ENCODE measurements at places on chromosomes 13 and 19.

GRCh38 chr13:111604097-111604496 lies 283.7 kb downstream of the TEX29 start:
- DNase-seq, result no peak

DNA sequence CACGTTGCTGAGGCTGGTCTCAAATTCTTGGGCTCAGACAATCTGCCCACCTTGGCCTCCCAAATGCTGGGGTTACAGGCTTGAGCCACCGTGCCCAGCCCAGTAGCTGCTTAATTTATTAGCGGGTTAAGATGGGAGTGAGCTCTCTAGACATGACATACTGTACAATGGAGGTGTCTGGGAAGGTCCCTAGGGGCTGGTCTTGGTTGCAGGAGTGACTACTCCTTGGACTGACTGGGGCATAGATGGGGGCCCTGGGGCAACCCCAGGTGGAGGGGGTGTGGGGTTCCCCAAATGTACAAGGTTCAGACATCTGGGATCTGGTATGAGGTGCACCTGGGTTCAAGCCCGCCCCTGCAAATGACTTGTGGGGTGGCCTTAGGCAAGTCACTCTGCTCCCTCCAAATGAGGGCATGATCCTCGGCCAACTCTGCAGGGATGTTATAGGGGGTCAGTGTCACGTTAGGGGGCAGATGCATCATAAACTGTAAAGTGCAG lies 12.8 kb downstream of the CIB3 start:
- no peak for DNase-seq

DNA sequence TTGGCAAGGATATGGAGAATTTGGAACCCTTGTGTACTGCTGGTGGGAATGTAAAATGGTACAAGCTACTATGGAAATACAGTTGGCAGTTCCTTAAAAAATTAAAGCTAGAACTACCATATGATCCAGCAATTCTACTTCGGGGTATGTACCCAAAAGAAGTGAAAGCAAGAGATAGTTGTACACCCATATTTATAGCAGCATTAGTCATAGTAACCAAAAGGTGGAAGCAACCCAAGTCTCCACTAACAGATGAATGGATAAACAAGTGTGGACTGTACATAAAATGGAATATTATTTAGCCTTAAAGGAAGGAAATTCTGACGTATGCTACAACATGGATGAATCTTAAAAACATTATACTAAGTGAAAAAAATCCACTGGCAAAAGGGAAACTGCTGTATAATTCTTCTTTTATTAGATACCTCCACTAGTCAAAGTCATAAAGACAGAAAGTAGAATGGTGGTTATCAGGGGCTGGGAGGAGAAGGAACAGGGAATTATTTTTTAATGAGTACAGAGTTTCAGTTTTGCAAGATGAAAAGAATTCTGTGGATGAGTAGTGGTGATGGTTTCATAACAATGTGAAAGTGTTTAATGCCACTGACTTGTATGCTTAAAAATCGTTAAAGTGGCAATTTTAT lies 141.6 kb downstream of the RXFP2 start:
- DNase-seq, result no peak

DNA sequence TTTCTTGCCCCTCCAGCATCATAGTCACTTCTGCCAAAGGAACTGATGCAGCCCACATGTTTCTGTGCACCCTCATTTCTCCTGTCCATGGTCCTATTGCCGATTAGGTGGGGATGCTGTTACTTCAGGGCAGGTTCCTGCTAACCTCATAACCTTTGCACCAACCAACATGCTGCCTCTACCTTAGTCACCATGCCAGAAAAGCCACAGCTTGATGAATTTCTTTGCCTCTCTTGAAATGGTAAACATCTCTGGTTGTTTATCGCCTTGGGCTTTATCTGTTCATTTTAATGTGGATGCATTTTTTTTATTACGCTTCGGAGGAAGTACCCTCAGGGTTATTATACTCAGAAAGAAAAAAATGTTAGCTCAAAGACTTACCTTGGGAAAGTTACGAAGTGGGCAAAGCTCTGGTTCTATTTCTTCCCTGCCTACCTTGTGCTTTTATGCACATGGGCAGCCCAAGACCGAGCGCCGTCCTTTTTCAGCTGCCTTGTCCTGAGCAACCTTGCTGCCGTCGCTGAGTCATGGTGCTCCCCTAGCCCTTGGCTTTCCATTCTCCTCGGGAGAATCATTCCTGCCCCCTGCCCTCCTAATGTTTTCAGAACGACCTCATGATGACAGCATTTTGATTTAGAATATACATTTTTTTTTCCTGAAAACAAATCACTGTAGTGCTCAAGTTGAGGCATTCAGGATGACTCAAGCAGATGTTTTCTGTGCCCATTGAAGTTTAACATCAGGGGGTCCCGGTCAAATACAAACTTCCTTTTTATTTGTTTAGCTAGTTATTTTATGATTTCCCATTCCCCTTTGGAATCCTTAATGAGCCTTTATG lies 280.0 kb downstream of the SHISA2 start:
- no peak for DNase-seq

GRCh38 chr13:19055611-19056010 lies 126.0 kb downstream of the TUBA3C start:
- no peak for DNase-seq

DNA sequence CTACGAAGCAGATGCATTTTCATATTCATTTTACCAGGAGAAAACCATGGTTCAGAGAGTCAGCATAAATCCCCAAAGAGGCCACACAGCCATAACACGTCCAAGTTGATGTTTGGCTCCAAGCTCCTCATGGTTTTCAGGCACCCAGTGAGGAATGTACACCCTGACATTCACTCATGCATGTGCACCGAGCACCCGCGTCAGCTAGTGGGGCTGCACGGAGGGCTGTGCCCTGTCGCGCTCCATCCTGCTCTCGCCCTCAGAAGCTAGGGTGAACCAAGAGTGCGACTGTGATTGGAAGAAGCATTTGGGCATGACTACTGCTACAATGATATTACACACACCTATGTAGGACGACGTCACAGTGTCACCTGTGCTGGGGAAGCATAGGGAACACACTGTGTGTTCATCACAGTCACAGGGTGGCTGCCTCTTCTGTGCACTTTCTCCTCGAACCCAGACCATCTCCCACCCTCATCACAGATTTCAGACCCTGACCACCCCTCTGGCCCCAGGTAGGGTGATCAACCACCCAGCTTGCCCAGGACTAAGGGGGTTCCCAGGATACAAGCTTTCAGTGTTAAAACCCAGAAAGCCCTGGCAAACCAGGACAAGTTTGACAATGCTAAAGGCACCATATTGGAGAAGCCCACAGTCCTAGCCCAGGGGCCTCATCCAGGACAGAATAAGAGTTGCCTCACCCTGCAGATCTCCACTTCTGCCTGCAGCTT lies 148.6 kb upstream of the ZNF507 start:
- DNase-seq, result no peak

- no peak for DNase-seq
These were observed 609 bp downstream of the EPS15L1 start for GRCh38 chr19:16470911-16471811.

GRCh38 chr19:8512115-8512967 lies 1.6 kb downstream of the ZNF414 start:
- peak; percentile 53 for DNase-seq

- DNase-seq, result no peak
These were observed 1.8 kb downstream of the CEBPG start for GRCh38 chr19:33375156-33375836.

DNA sequence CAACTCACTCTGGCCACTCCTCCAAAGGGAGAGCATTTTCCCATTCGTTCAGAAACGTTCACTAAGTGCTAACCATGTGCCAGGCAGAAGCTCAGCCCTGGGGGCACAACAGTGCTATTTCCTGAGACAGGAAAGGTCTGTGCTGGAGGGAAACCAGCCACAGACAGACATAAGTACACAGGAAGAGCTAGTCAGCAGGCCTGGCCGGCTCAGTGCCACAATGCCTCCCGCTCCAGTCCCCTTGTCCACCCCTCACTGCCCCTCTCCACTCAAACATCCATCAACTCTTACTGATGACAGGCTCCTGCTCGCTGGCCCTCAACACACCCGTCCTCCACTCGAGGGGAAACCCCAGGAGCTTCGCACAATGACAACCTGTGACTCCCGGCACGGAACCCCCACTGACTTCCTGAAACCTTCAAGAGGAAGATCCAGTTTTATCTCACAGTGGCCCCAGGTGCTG lies 11.3 kb upstream of the PLA2G4C start:
- DNase-seq, result no peak

DNA sequence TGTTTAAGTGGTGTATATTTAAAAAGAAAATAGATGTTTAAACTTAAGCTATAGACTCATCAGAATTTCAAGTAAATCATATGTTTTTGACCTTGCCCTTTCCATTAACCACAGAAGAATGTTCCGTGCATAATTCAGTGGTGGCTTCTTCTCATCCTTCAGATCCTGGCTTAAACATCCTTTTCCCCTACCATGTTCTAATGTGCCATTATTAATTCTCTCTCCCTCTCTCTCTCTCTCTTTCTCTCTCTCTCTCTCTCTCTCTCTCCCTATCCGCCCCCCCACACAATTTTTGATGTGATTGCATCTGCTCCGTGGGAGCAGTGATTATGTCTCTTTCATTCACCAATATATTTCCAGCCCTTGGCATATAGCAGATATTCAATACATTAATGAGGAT lies 116.4 kb downstream of the DCLK1 start:
- DNase-seq, result no peak

- DNase-seq, result no peak
These were observed 64.2 kb downstream of the ARHGAP35 start for GRCh38 chr19:46924874-46925547.

DNA sequence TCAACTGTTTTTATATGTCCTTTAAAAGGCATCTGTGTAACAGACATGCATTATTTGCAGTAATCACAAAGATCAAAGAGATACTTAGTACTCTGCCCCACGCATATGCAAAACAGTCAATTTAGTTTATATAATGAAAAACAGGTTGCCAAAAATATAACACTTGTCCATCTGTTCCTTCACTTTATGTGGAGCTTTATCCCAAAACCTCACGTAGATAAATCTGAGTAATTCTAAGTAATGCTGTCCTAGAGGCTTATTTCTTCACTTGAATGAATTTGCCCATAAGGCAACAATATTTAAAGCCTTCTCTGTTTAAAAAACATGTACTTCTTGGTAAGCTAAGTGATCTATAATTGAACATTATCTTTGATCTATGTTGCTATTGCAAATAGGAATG lies 20.3 kb upstream of the SLITRK6 start:
- no peak for DNase-seq

- DNase-seq, result no peak
These were observed 722 bp upstream of the ICAM1 start for GRCh38 chr19:10270180-10270615.

DNA sequence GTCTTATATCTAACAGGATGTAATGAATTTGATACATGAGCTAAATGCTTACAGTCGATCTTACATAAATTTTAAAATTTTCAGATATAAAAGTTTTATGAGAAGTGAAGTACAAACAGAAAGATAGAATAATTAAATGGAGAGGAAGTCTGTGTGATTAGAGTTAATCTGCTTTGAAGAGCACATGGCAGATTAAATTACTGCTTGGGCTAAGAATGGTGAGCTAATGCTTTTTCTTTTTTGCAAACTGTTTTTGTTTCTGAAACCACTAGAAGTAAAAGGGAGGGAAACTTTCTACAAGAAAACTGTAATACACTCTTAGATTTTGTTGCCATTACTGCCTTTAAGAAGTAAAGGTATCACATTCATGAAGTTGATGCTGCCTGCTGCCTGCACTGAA lies 96.3 kb upstream of the SPRY2 start:
- DNase-seq, result no peak

DNA sequence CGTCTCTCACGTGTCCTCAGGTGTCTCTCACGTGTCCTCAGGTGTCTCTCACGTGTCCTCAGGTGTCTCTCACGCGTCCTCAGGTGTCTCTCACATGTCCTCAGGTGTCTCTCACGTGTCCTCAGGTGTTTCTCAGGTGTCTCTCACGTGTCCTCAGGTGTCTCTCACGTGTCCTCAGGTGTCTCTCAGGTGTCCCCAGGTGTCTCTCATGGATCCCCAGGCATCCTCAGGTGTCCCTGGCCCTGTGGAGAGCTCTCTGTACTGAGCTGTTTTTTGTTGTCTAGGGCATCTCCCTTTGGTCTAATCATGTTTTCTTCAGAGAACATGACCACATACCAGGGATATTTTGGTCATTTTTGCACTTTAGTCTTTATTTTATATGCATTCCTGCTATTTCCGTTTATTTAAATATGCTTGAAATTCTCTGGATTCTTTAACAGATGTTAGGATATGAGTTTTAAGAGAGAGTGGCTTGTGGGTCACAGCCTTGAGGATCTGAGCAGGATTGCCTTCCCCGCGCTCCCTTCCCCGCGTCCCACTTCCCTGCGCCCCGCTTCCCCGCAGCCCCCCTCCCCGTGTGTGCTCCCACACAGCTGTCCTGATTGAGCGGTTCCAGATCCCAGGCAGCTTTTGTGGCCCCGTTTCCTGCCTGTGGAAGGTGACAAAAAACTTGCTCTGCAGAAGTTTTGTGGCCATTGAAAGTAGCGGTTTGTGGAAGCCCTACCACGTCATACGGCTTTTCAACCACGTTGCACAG lies 31.9 kb downstream of the ATP4B start:
- DNase-seq, result no peak

- peak; percentile 19 for DNase-seq
These were observed 6.5 kb upstream of the OPA3 start for GRCh38 chr19:45591004-45591637.

GRCh38 chr19:3108775-3109174 lies 14.6 kb downstream of the GNA11 start:
- DNase-seq, result peak; percentile 71

DNA sequence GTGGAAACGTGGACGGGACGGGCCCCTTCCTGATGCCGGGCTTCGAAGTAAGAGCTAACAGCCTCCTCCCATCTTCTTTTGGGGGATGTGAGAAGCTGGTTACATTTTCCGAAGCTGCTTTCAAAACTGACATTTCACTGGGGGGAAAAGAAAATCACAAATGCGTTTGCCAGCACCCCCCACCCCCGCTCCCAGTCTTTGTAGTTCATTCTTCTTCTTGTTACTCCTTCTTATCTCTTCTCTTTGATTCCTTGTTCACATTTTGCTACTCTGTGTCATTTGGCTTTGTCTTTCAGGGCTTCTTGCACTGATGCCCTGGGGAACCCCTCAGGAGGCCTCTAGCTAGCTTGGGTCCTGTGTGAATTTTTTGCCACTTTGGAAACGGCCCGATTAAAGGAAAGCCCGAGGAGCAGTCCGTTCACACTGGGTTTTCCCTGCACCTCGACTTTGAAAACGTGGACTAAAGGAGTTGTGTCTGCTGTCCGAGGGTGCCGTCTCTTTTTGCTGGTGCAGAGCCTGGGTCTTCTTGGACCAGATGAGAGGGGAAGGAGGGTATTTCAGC lies 1.3 kb downstream of the CARM1 start:
- no peak for DNase-seq

GRCh38 chr19:58518256-58519086 lies 1.1 kb downstream of the ZBTB45 start:
- DNase-seq, result no peak
